ENCODE measurements at places on chromosomes 11 and 22.

DNA sequence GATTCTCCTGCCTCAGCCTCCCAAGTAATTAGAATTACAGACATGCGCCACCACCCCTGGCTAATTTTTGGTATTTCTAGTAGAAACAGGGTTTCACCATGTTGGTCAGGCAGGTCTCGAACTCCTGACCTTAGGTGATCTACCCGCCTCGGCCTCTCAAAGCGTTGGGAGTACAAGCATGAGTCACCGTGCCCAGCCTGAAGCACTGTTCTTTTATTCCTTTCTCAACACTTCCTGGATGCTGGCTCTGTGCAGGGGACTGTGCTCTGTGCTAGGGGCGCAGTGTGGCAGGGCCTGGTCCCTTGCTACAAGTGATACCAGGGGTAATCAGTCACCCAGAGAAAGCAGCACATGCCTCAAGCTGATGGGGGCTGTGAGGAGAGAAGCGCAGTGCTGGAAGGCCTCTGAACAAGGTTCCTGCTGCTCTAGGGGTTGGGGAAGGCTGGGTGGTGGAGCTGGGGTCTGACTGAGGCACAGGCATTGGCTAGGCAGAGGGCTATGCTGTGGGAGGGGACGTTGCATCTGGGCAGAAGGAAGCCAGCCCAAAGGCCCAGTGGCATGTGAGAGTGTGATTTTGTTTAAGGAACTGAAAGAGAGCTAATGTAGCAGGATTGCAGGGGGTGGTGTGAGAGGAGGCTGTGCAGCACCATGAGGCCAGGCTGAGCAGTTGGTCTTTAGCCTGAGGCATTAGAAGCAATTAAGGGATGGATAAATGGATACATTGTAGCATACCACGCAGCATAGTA is 42.5 kb downstream of the CABIN1 start:
- DNase-seq = no peak

DNA sequence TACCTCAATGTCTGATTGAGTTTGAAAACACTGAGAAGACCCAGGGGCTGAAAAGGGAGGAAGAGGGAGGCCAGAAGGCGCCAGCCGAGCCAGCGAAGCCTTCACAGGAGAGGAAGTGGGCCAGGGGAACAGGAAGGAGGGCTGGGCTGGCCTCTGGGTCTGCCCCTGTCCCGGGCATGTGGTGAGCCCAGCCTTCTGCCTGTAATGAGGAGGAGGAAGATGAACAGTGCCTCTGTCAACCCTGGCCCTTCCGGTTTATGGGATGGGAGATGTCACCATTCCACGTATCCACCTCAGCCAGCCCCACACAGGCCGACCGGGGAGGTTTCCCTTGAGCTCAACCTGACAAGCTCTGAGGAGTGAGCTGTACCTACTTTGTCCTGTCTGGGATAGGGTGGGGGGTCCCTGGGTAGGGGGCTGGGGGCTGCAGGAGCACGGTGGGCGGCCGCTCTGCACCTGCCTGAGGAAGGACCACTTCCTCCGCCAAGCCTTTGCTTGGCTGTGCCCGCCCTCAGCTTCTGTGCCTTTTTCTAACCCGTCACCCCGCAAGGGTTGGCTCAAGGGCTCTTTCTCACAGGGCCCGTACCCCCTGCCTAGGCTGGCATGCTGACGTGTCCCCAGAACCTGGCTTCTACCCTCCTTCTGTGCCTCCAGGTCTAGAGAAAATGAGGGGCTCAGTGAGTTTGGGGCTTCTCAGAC is 2.0 kb downstream of the PARVG start:
- peak; percentile 13 for DNase-seq

GRCh38 chr11:108643974-108644373 is 20.9 kb upstream of the DDX10 start:
- no peak for DNase-seq

DNA sequence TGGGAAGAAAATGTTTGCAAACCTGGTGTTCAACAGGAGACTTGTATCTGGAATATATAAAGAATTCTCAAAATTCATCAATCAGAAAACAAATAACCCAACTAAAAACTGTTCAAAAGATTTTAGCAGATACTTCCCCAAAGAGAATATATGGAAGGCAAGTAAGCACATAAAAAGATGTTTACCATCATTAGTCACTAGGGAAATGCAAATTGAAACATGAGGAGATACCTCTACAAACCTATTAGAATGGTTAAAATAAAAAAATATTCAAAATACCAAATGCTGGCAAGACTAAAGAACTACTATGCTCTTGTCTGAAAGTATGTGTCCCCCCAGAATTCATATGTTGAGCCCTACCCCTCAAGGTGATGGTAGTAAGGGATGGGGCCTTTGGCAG is 8.6 kb downstream of the EXPH5 start:
- no peak for DNase-seq

DNA sequence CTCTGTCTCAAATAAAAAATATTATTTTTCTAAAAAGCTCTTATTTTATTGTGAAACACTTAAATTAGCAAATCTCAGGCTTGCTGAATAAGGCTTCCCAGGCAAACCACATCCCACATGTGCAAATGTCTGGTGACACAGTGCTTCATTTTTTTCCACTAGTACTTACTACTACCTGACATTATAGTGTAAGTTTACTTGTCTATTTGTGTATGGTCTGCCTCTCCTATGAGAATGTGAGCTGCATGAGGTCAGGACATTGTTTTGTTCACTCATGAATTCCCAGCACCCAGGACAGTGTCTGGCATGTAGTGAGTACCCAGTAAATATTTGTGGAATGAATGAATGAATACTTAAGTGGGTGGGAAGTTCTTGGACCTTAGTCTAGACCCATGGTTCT is 103.1 kb downstream of the PTPRJ start:
- DNase-seq = no peak

DNA sequence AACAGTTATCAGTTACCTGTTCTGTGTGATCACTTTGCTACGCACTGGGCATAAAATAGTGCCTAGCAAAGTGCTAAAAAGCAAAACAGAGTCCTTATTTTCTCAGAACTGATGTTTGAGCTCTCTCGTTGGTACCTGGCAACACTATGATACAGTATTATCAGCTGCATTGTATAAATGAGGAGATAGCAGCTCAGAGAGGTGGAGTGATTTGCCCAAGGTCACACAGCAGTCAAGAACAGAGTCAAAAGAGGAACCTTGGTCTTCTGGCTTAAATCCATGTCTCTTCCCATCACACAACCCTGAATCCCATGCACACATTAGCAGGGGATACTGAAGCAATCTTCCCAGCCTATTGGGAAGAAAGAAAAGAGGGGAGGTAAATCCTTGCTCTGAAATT is 580.5 kb downstream of the SOX6 start:
- no peak for DNase-seq

DNA sequence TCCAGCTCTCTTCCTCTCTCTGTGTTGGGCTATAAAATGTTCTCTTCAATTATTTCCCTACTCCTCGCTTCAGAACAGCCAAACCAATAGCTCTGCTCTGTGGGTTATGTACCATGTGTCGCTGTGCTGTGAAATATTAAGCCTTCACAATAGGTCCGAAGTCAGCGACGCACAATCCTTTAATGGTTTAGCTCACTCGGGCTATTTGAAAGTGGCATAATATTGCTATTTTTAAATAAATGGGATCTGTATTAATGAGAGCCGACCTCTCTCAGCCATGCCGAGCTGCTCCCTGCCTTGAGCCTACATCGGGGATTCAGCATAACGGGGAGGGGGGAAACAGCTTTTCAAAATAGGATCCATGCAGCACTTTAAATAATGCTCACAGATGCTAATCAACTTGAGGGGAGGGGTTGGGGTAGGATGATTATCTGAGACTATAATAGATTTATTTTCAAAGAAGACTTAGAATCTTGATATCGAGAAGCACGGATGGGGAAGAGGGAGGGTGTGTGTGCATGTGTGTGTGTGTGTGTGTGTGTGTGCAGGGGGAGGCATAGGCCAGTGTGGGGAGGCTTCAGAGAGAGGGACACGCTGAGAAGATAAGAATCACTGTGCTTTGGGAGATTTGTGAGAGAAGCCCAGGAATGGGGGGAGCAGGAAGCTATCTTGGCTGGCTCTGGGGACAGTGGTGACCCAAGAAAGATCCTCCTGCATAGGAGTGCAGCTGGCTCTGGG is 271.5 kb downstream of the NXPE2 start:
- DNase-seq = no peak

- DNase-seq = no peak
Measured at GRCh38 chr11:71525938-71526495, 1.1 kb upstream of the KRTAP5-7 start.

DNA sequence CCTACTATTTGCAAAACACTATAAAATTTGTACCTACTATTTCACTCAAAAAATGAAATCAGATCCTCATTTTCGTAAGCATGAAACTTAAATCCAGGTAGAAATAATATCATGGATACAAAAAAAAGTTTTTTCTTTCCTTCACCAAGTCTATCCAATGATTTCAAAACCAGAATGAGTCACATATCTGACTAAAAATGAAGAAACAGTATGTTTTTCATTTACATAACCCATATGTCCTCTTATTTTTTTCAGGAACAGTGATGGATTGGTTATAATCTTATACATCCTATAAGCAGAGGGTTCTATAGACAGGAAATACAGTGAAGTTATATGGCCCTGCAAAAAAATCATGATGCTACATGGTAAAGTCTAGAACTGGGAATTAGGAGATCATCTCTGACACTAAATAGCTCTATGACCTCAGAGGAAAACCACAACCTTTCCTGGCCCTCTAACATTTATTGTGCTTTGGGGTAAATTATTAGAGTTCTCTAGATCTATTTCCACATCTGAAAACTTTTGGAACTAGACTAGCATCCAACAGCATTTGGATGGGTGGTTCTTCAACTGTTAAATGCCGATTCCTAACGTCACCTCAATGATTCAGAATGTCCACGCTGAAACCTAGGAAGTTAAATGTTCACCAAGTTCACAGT is 10.9 kb downstream of the MTMR2 start:
- no peak for DNase-seq

DNA sequence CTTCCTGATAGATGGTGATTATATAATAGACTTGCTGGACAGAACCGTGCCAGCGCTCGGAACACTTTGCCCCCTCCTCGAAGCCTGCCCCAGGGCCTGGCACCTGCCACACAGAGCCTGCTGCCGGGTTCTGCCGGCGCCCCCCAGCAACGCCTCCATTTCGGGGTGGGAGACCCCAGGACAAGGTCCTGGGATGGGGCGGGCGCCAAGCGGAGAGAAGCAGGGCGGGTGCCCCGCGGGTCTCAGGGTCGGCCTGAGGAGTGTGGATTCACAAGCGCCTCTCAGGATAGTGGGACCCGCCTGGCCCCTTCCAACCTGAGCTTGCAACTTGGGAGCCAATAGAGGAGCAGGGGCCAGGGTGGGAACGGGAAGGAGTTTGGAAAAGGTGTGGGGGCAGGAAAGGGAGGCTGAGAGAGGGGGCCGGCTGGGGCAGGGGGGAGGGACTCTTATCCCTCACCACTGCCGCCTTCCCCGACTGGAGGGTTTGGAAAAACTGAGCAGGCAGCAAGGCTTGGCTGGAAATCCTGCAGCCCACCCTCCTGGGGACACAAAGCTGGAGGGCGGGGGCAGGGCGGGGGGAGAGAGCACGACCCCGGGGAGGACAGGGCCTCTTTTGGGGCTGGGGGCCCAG is 3.3 kb upstream of the BCL9L start:
- DNase-seq = no peak

DNA sequence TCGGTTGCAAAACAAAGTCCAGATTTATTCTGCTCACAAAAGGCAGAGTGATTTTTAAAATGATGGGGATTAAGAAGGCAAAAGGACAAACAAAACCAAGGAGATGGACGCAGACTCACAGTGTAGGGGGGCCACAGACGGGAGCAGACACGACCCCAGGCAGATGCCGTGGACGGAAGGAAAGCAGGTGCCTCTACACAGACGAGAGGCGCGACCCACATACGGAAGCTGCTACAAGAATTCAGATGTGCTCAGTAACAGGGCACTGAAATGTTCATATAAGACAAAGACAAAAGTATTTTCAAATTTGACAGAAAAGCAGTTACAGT is 148.9 kb downstream of the BRD1 start:
- no peak for DNase-seq

DNA sequence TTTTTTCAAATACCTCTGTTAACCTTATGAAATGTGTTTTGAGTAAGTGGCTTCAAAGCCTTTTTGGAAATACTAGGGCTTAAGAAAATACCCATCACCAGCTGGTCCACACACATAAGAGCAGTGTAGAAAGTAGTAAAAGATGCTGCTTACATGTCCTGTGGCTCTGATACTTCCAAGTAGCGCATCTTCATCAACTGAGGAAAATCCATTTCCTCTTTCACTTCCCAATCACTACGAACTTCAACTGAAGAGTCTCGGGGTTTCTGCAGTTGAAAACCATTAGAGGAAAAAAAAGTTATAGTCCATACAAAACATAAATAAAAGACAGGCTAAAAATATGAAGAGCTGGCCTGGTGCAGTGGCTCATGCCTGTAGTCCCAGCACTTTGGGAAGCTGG is 8.5 kb downstream of the EIF3D start:
- no peak for DNase-seq

DNA sequence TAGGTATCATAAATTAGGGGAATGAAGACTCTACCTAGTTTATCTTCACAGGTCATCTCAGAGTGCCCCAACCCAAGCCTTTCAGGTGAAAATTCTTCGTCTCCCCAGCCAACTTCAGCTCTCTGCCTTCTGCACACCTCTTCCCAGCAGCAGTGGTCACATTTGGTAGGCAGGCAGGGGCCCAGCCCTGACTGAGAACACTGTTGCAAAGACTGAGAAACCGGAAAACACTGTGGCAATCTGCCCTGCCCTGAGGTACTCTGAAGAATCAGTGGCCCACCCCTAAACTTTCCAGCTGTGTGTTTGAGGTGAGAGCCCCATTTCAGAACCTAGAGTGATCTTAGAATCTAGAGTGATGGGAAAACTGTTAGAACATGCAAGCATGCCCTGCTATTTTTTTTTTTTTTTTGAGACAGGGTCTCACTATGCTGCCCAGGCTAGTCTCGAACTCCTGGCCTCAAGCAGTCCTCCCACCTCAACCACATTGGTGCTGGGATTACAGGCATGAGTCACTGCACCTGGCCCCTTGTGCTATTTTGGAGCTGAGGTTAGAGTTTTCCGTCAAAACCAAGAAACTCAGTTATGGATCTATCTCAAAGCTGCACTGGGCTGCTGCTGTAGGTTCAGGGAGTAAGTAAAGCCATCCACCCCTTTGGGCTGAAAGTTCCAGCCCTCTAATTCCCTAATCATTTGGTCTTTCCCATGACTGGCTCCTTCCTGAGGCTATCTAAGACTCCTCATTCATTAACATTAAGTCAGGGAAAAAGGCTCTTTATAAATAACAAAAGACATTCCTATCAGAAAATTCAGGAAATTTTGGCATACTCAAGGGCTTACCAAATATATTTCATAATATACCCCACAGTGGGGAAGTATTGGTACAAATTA is 1.7 kb upstream of the LDHA start:
- DNase-seq = no peak

DNA sequence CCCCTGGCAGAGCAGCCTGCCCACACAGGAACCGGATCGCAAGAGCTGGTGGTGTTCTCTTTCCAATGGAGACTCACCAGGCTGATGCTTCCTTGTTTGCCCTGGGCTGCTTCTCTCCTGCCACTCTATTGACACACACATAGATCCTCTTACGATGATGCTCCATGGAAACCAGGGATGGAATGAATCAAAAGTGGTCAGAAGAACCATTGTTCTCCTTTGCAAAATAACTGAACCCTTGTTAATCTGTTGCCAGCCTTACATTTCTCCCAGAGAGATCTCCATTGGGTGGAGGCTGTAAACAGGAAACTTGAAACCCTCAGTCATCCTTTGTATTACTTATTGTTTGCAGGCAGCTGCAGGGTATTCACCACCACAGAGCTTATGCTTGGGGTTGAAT is 24.6 kb upstream of the LDLRAD3 start:
- DNase-seq = no peak

- no peak for DNase-seq
Measured at GRCh38 chr11:3939211-3939610, 83.7 kb downstream of the STIM1 start.

GRCh38 chr22:37994049-37994448 is 9.7 kb upstream of the SOX10 start:
- DNase-seq = no peak
